ENCODE measurements at places on chromosomes 11 and 22. TPM values are rescaled to one million over a fixed set of nuclear protein-coding genes. Genes with fewer than 3 reads are reported as not detected.

Gene B3GAT1
- 19.8 TPM for total RNA-seq

Gene SORL1
- total RNA-seq: 34.2 TPM

Gene SHANK3
- total RNA-seq: 10.6 TPM

Gene ISX
- not detected for total RNA-seq

Gene DKK3
- total RNA-seq: 532 TPM

Gene TRIM5
- total RNA-seq: 23.4 TPM

Gene USH1C
- 1.3 TPM for total RNA-seq

Gene SLCO2B1
- 9.3 TPM for total RNA-seq

Gene CHST1
- 5.6 TPM for total RNA-seq

Gene OR6T1
- not detected for total RNA-seq

Gene RPS25
- 786 TPM for total RNA-seq

Gene GAL
- not detected for total RNA-seq

Gene SLC16A8
- total RNA-seq: 12.6 TPM

Gene GLYATL2
- total RNA-seq: 4.2 TPM

Gene MS4A7
- total RNA-seq: 8.8 TPM

Gene RFPL1
- total RNA-seq: not detected

Gene CELSR1
- total RNA-seq: 12.3 TPM

Gene APOC3
- total RNA-seq: not detected

Gene HSPB2
- 1.9 TPM for total RNA-seq

Gene APOA5
- not detected for total RNA-seq

Gene C11orf97
- not detected for total RNA-seq

Gene SHISAL1
- total RNA-seq: 6.3 TPM

Gene BTBD18
- not detected for total RNA-seq

Gene RFPL3
- total RNA-seq: not detected

Gene DERL3
- 1.2 TPM for total RNA-seq

Gene MUC6
- not detected for total RNA-seq

Gene SMIM38
- 2.0 TPM for total RNA-seq

Gene ANGPTL5
- 0.93 TPM for total RNA-seq

Gene TMPRSS6
- not detected for total RNA-seq

Gene CRYBB2
- total RNA-seq: 777 TPM

Gene FADS1
- total RNA-seq: 52.4 TPM

Gene C11orf86
- total RNA-seq: not detected

Gene CD3G
- 0.88 TPM for total RNA-seq

Gene MOGAT2
- total RNA-seq: not detected

Gene OR52E6
- total RNA-seq: not detected

Gene GRAP2
- total RNA-seq: 2.5 TPM

Gene MS4A6E
- not detected for total RNA-seq

Gene OR52A1
- not detected for total RNA-seq

Gene ARHGEF17
- total RNA-seq: 60.8 TPM

Gene BRSK2
- total RNA-seq: 50.6 TPM

Gene CCDC15
- total RNA-seq: 5.2 TPM

Gene YPEL4
- 3.5 TPM for total RNA-seq

Data from camera-type eye (tissue), 1 donor.